ENCODE measurements at places on chromosomes 1 and 21.

- DNase-seq: no peak
Measured at GRCh38 chr1:198500096-198500495, 40.4 kb downstream of the ATP6V1G3 start.

DNA sequence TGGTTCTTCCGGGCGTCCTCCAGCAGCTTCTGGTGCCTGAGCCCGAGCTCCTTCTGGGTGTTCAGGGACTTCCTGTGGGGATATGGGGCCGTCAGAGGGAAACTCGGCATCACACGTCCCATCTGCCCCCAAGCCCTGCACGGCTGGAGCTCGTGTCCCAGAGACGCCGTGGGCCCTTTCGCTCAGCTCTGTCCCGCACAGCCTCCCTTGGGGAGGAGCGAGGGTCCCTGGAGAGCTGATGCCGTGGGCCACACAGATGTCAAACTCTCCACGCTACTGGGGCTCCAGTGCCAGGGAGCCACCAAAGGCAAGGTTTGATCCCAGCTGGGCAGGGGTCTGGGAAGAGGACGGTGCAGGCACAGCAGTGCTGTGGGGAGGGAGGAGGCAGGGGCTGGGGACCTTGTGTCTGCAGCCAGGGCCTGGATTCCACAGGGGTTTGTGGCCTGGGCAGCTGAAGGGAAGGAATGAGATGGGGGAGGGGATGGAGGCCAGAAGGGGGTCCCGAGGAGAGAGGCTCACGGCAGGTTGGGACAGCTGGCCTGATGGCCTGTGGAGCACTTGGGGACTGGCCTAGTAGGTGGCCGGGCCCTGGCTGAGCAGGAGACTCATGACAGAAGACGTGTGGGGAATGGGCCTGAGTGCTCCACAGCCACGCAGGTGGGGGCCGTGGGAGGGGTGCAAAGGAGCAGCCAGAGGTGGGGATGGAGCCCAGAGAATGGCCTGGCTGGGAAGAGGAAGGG lies 30.4 kb downstream of the CFAP74 start:
- no peak for DNase-seq

DNA sequence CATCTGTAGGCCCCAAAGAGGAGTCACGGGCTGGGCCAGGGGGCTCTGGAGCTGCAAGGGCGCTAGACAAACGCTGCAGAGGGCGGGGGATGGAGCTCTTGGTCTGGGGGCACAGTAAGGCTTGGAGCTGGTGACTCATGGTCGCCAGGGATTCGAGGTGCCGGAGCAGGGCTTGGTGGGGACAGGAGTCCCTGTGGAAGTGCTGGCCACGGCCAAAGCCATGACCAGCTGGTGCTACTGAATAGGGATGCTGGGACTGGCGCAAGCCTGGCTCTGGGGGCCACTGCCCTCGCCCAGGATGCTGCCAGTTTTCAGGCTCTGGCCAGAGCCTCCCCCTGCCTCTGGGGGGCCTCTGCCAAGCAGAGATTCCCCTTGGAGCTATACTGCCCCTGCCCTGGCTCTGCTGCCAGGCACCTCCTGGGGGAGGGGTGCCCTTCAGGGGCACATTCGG lies 25.2 kb downstream of the SPOCD1 start:
- no peak for DNase-seq

GRCh38 chr1:37476087-37476452 lies 1.7 kb downstream of the ZC3H12A start:
- DNase-seq: no peak

DNA sequence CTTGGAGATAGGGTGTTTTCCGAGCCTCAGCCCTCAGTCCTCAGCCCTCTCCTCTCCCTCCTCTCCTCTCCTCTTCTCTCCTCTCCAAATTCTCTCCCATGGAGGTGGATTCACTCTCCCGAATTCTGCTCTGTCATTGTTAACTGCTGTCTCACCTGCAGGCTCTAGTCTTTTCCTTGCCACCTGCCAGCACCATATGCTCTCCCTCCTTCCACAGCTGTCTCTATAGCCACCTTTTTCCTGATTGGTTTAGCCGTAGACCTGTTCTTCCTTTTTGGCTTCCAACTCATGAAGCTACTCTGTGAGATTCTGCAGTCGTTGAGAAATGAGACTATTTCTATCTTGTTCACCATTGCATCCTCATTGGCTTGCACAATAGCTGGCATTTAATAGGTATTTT lies 19.7 kb downstream of the COG2 start:
- no peak for DNase-seq

GRCh38 chr1:97101509-97101908 lies 379.9 kb downstream of the PTBP2 start:
- no peak for DNase-seq

DNA sequence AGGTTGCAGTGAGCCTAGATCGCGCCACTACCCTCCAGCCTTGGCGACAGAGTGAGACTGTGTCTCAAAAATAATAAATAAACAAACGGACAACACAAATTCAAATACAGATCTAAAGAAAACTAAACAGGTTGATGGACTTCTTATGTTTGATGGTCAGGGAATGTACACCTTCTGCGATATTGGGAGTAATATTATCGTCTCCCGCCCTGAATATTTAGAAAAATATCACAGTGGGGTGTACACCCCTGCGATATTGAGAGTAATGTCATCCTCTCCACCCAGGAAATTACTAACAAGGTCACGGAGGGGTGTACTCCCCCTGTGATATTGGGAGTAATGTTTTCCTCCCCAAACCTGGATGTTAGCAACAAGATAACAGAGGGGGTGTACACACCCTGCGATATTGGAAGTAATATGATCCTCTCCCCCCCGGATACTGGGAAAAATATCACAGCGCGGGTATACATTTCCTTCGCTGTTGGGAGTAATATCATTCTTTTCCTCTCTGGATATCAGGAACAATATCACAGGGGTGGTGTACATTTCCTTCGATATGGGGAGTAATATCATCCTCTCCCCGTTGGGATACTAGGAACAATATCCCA lies 1.4 kb upstream of the CFAP298 start:
- DNase-seq: no peak

DNA sequence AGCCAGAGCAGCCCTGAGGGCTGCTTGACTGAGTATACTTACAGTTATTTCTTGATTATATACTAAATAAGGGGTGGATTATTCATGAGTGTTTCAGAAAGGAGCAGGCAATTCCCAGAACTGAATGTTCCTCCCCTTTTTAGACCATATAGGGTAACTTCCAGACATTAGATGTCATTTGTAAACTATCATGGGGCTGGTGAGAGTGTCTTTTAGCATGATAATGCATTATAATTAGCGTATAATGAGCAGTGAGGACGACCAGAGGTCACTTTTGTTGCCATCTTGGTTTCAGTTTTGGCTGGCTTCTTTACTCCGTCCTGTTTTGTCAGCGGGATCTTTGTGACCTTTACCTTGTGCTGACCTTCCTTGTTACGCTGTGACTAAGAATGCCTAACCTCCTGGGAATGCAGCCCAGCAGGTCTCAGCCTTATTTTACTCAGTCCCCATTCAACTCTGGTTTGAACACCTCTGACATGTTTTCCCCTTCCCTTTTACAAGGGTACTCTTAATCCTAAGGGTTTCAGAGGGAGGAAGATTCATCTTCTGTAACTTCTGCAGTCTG lies 16.2 kb downstream of the KCTD3 start:
- DNase-seq: no peak

DNA sequence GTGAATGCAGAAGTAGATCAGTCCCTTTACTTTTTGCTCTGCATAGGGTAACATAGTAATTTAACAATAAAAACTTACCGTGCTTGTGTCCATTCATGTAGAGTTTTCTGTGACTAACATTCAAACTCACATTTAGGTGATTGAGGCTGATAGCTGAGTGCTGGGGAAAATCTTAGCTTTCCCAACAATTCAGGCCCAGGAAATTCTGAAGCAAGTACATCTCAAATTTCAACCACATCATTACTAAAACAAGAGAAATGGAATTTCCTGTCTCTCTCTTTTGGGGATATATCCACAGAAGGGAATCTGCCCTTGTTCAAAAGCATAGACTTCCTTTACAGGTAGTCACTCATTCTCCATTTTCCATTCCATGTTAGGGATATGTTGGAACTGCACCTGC lies 33.1 kb upstream of the C1orf146 start:
- no peak for DNase-seq

DNA sequence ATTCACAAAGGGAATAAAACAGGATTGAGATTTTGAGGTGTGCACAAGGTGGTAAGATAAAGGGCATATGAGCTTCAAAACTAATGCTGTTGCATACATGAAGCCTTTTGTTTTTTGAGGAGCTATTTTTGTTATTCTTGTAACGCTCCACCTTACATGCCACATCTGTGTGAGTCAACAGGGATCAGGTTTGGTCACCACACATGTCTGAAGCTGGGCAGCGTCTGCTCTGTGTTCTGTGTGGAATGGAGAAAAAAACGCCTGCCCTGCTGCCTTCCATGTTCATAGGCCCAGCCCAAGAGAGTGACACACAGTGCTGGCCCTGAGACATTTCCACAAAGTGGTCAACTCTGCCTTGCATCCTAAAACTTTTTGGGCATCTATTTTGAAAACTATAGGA lies 67.7 kb downstream of the MPZL1 start:
- DNase-seq: no peak

GRCh38 chr1:242877229-242877628 lies 352.7 kb upstream of the PLD5 start:
- DNase-seq: no peak

DNA sequence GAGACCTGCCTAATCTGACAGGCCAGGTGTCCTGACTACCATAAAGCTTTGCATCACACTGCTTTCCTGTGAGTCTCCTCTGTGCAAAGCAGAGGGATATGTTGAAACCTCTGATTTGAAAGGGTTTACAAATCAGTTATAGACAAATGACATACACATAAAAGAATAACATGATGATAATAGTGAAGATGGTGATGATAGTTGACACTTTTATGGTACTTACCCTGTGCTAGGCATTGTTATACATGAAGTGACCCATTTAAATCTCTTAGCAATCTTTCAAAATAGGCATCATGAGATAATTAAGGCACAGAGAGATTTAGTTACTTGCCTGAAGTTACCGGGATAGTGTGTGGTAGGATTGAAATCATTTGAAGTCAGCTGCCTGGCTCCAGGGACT lies 34.1 kb upstream of the PKN2 start:
- no peak for DNase-seq

DNA sequence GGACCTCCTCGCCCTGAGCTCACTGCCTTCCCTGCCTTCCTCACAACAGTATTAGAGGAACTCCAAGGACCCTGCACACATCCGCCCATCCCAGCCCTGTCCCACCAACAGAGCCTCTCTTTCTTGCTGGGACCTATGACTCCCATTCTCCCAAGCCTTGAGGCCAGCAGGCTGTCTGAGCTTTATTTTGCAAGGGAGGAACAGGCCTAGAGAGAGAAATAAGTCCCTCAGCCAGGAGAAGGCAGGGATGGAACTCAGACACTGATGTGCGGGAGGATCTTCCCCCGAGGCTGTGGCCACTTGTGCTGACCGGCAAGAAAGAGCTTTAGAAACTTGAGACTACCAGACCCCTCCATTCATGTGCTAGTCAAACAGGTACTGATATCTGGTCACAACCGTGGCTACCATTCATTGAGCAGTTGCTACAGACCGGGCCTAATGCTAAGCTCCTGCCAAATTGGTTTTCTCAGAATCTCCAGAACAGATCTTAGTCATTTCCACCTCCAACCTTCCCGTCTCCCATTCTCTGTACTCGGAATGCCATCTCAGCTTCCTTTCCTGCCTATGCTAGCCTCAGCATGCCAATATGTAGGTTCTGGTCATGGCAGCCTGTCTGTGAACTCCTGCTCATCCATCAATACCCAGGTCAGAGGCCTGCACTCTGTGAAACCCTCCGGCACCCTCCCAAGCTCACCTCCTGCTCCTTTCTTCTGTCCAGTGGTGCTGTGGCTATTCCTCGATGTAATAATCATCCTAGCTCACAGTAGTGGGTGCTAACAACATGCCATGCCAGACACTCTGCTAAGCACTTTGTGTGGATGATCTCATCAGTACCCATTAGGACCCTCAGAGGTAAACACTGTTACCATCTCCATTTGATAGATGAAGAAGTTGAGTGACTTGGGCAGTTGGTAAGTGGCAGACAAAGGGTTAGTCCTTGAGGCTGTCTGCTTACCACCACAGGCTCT lies 3.8 kb downstream of the TMEM54 start:
- no peak for DNase-seq

GRCh38 chr1:232893481-232894313 lies 56.7 kb upstream of the NTPCR start:
- DNase-seq: no peak

- no peak for DNase-seq
Measured at GRCh38 chr21:31629972-31630711, 29.4 kb upstream of the SOD1 start.

DNA sequence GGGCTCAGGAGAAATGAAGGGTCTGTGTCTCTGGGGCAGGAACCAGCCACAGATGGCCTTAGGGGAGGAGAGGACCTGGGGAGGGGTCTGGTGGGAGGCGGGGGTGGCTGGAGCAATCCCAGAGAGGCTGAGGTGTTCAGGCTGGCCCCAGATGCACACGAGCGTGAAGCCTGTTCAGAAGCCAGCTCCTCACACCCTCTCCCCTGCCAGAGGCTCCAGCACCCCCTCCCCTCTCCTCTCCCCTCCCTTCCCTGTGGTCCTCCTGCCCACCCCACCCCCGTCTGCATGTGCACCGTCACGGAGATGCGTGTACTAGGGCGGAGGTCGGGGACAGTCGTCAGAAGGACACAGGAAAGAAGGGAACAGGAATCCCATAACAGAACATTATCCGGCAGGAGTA lies 115.0 kb upstream of the COL6A1 start:
- no peak for DNase-seq

DNA sequence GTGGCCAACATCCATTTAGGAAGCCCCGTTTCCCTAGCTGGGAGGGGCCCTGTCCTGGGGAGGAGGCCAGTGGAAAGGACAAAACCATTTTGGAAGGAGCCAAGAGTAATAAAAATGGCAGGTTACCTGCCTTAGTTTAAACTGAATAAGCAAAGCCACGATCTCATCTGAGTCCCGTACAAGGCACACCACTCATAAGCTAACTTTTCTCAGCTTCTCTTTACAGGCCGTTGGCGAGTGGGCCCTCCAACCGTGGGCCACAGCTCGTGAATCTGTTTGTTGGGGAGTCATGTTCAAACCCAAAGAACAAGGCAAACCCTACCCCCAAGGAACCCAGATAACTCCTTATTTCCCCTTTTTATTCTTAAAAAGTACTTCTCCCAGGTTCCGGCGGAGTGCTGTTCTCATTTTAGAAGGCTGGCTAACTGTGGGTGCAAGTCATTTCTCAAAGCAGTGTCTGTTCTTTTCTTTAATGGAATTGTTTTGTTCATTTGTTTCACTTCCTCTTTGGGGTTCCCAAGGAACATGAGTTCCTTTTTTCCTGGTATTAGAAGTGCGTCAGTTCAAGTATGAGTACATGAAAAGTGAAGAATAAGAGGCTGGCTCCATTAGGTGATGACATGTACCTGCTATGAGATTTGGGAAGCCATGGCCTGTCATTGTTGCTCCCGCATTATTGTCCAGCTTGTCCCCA lies 89.0 kb downstream of the PSMG1 start:
- DNase-seq: no peak
